ENCODE measurements at places on chromosomes 12 and 14.

GRCh38 chr12:1618489-1618888 lies 10.5 kb upstream of the WNT5B start:
- DNase-seq: no peak

DNA sequence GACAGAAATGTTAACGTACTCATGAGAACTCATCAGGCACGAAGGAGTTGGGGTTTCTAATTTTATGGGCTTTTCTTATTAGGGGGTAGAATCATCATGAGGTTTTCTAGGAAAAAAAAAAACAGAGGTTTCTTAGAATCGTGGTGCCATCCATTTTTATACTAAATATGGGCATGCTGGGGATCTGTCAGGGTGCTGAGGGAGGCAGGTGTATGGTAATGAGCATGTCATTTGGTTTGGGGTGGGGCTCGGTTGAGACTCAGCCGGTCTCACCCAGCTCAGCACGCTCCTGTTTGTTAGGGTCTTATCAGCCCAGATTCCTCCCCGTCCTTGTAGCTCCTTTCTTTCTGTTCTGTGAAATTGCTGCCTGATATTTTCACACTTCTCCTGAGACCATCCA lies 98.2 kb downstream of the DICER1 start:
- no peak for DNase-seq

GRCh38 chr12:20596061-20596460 lies 99.1 kb upstream of the SLCO1C1 start:
- DNase-seq: no peak

GRCh38 chr14:100362311-100362927 lies 39.3 kb downstream of the SLC25A47 start:
- no peak for DNase-seq

- peak; percentile 26 for DNase-seq
Measured at GRCh38 chr14:60323199-60323896, 74.3 kb downstream of the PPM1A start.

DNA sequence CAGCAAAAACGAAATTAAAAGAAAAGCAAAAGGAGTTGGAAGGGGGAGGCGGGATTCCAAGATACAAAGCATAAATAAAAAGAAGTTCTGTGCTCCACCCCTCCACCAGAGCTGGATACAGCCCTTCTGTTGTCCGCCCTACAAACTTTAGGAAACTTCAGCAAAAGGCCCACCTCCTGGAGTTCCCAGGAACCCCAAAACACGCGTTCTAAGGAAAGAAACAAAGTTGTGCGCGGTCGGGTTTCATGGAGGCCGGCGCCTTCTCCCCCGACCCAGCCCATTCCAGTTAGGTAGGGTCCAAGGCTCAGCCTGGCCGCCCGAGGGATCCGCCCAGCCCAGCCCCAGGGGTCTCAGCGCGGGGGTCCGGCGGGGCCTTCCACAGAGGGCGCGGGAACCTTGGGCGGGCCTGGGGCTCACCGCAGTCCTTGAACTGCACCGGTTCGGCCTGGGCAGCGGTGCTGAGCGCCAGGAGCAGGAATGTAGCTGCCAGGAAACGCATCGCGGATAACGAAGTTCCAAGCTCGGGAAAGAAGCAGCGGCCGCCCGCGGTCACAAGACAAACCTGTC lies at the start of gene NPC2:
NPC2 (minus strand) TSS at position 530 of the 567 bp plus-strand sequence; CDS start at position 499, 31 bp downstream.
- no peak for DNase-seq

DNA sequence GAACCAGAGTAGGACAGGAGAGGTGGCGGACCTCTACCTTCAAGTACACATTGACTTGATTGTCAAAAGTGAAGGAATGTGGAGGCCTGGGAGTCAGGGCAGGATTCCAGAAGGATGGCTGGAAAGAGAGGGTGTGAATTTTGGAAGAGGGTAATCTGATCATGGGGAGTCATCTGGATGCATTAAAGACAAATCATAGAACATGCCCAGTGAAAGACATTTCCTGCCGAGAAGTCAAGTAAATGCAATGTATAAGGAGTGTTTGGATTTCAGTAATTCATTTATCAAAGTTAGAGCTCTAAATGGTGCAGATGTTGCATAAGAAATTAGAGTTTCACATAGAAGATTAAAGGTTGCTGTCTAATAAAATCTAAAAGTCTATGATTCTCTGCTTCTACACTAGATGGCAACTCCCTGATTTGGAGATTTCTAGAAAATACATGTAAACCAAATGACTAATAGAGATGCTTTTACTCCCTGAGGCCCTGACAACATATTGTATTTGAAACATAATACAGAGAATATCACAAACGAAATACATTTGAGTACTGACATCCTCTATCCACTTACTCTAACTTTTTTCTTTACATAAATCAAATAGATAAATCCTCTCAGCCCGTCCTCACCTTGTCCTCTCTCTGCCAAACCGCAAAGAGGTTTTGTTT lies 91.3 kb downstream of the KCNA5 start:
- no peak for DNase-seq

DNA sequence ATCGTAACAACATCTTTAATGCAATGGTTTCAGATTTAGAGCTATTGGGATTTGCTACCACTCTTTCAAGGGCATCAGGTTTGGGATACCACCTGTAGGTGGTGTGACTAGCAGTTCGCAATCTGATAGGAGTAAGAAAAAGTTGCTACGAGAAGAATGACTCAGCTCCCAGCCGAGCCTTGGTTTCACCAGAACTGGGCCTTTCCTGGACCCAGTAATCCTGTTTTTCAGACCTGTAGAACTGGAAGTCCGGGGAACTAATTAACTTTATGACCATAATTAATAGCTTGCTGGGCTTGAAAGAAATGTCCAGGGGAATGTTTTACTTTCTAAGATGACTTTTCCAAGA lies 770 bp downstream of the ABHD4 start:
- no peak for DNase-seq

GRCh38 chr12:88298761-88299242 lies 156.7 kb downstream of the TMTC3 start:
- DNase-seq: no peak

GRCh38 chr12:257521-258321 lies 4.9 kb downstream of the SLC6A13 start:
- DNase-seq: no peak

DNA sequence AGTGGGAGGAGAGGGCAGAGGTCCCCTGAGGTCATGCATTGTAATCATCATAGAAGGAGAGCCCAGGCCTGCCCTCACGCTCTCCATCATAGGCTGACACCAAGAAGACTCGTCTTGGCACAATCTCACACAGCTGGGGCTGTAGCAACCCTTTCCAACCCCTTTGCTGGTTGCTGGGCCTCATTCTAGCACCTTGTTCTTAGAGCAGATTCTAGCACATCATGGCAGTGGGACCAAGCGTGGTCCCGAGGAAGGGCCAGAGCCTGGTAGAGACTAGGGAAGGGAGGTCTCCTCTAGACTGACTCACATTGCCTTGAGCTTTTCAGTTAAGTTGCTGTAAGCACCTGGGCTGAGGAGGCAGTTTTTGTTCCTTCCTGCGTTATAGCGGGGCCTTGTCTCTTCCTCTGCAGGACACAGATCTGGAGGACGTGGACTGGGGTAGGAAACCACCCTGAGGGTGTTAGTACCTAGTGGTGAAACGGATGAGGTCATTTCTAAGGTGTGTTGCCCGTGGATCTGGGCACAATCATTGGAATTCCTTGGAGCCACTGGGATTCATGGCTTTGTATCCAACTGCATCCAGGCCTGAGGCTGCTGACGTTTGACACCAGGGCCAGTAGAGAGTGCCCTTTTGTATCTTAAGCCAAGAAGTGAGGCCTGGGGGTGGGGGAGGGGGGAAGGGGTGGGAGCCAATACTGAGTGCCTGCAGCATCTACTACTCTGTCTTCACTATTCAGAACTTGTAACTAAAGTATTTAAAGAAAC lies 19.9 kb downstream of the RPS6KL1 start:
- DNase-seq: no peak

DNA sequence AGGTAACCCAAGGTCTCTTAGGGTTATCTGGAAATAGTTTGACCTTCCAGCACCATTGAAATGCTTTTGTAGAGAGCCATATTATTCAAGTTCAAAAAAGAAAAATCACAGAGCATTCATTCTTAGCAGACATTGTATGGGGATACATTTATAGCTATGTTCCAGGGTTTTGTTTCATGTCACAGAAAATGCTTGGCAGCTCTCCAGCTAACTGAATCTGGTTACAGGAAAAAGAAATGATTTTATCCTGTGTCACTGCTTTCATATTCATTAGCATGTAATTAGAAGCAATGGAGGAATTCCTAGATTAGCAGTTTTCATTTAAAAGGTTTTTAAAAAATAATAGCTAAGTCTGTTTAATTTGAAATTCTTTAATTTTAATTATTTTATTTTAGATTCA lies 78.9 kb downstream of the SNAPC1 start:
- DNase-seq: no peak

DNA sequence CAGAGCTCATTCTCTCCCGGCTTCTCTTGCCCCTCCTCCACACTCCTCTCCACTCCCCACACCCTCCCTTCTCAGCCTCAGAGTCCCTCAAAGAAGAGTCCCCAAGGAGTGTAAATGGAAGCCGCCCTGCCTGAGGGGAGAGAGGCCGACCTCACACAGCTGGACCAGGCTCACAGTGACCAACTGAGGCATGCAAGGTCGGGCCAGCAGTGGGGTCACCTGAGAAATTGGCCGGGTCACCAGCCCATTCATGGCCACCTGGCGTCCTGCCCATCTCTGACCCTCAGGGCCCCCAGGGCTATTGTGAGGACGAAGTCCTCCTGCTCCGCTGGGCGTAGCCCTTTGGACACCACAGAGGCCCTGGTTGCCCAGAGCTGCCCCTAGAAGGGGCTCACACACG lies 49.5 kb upstream of the NUAK1 start:
- peak; percentile 36 for DNase-seq

DNA sequence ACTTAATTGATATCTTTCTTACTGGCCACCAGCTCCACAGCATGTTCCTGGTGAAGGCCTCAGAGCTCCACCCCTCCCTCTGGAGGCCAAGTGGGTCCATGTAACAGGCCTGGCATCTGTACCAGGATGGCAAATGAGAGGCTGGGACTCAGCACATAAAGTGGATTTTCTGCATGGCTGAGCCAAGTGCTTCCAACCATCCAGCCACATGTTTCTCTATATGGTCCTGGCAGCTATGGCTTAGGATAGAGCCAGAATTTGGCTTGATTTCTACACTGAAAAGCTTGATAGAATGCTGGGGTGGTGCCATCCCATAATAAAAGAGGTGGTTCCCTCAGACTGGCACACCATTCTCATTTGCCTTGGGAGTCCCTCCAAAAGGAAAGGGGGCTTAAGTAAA lies 94.1 kb downstream of the PAX9 start:
- no peak for DNase-seq

- DNase-seq: no peak
Measured at GRCh38 chr14:89719366-89720075, 235.0 kb downstream of the EFCAB11 start.

DNA sequence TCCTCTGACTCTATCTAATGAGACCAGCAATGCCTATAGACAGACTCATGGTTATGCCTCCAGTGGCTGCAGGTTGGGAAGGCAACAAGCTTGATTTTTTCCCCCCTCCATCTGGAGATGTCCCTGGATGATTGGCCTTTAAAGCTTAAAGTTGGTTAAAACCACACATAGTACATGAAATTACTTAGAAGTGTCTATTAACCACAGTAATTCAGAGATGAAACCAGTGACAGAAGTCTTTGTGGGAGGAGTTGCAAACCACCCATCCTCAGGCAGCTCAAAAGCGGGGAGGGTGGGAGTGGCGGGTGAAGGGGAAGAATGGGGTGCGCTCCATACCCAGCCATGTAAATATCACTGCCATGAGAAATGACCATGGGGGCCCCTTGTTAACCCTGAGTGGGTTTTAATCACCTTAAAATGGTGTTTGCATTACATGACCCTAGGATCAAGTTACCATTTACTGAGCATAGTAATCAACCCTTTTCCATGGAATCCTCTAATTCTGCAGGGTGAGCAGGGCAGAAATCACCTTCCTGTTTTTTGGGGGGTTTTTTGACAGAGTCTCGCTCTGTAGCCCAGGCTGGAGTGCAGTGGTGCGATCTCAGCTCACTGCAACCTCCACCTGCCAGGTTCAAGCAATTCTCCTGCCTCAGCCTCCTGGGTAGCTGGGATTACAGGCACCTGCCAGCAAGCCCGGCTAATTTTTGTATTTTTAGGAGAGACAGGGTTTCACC lies 133.5 kb downstream of the FOXN3 start:
- DNase-seq: no peak

GRCh38 chr12:45040977-45041376 lies 9.9 kb downstream of the DBX2 start:
- DNase-seq: no peak

GRCh38 chr14:30464481-30464880 lies 94.5 kb upstream of the G2E3 start:
- DNase-seq: no peak

DNA sequence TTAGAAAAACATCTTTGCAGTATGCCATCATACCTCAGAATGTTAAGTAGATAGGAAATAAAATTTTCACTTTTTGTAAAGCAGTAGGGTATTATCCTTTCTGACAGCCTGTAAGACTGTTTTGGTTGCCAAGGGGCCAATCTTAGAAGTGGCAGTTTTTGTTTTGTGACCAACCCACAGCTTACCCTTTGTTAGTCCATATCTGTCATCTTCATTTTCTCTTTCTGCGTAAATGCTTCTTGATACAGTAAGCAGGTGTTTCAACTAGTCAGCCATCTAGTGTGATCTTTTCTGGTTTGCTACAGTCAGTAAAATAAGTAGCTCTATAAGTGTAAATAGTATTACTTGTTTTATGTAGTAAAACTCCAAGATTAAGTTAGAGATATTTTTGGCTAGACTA lies 8.8 kb downstream of the PPM1A start:
- DNase-seq: no peak

DNA sequence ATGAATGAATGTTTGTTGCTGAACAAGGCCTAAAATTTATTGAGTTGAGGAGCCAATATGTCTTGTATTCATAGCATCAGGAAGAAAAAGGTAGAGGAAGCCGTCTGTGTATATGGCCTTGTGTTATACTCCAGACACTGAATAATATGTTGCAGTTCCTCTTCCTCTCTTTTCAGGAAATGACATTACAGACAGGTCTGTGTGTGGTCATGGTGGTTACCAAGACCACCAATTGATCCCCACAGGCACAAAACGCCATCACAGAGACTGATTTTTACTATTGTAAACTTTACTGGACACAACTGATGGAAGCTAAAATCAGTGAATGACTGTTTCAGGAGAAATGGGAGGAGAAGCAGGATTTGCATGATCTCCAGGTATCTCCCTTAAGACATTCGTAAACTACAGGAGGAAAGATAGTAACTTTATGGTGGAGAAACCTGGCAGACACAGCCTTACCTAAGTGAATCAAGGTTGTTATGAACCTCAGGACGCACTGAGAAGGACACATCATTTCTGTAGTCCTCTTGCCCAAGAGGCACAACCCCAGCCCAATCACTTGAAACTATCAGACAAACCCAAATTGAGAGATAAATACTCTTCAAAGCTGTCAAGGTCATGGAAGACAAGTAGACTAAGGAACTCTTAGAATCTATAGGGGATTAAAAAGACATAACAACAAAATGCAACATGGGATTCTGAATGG lies 334.1 kb upstream of the RGS6 start:
- DNase-seq: no peak

- no peak for DNase-seq
Measured at GRCh38 chr14:61968207-61968606, 206.0 kb downstream of the SNAPC1 start.

DNA sequence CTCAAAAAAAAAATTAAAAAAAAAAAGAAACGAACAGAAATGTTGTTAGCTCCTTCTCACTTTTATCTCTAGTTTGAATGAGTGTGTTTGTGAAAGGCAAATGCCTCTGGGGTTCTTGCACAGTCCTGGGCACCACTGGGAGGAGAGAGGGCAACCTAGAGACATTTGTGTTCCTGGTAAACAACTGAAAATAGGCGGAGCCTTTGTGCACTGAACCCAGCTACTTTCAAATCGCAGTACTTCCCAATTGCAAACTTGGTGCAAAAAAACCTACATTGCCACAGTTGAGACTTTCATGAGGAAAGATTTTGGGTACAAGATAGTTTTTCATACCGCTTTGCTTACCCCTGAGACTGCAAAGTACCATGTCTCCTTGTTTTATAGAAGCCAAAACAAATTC lies 430.0 kb downstream of the ZFP36L1 start:
- no peak for DNase-seq
